Dermis microvascular lymphatic vessel endothelial cell (primary cell): ENCODE measurements at places on chromosomes 5 and 9.

DNA sequence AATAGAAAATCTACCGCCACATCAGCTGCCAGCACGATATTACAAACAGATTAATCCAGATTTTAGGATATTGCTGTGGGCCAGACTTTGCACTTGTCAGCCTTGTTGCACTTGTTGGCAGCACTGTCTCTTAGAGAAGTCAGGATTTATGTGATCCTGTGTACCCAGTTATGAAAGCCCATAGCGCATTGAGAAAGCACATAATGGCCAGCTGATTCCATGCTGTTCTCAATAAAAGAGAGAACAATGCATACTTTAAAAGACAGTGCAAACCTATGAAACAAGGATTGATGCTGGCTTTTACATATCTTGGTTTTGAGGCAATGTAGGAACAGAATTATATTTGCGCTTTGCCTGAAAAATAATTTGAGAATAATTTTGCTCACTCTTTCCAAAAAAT is 140.8 kb downstream of the CEP120 start:
- DNase-seq: no peak

DNA sequence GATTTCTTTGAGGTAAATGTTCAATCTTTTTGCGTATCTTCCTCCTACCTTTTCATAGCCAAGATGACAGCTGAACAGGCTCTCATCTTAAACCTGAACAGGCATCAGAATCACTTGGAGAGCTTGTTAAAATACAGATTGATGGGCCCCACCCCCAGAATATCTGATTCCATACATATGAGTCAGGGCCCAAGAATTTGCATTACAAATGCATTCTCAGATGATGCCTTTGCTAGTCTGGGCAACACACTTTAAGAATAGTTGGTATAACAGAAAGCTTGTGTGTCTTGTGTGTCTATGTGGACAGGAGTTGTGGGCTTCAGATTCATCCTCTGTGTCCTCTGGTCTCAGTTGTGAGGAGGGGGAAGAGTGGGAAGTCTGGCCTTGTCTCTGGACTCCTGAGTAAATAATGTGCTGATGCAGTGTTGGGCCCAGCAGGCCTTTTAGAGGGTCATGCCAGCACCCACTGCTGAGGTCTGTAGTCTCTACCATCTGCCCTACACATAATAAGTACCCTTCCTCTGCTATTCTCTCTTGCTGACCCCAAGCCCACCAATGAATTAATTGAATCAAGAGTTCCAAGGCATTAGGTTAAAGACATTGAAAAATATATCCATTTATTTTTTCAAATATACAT is 43.1 kb downstream of the PTCD2 start:
- no peak for DNase-seq

DNA sequence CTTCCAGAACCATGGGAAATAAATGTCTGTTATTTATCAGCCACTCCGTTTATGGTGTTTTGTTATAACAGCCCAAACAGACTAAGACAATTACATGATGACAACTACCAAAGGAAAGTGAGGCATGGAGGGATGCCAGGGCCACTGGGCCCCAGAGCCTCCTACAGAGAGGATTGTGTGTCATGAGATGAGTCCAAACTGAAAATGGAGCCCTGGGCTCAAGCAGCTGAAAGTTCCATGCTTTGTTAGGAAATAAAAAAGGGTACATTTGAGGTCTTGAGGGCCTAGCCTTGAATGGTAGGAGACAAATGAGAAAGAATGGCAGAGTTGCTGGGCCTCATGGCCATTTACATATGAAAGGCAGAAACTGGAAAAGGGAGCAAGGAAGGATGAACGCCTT is 586.5 kb downstream of the CETN3 start:
- DNase-seq: no peak

DNA sequence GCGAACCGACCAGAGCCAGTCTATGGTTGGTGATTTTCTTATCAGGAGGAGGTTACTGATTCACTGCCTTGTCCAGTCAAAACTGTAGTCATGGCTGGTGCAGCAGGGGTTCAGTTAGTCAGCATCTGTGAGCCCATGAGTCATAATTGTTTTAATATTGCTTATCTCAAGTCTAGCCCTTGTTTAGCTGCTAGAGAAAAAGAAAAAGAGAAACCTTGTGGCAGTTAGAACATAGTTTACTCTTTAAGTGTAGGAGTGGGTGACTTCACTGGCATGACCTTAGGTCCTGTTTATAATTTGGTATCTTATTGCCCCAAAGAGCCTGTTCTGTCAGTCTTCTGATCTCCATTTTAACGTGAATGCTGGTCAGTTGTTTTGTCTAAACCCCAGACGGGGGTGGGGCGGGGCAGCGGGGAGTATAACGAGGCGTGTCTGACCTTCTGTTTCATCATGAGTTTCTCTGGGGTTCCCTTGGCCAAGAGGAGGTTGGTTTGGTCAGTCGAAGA is 76.9 kb upstream of the NFIL3 start:
- no peak for DNase-seq

- DNase-seq: peak; percentile 12
These were observed 124.7 kb upstream of the TBC1D2 start for GRCh38 chr9:98380065-98380681.

GRCh38 chr5:53430618-53431252 is 49.7 kb upstream of the FST start:
- peak; percentile 72 for DNase-seq

- no peak for DNase-seq
These were observed 218.6 kb downstream of the PJA2 start for GRCh38 chr5:109191153-109191558.

- DNase-seq: no peak
These were observed 364.4 kb downstream of the DNAH5 start for GRCh38 chr5:13580058-13580457.

- no peak for DNase-seq
These were observed 18.1 kb upstream of the GPX3 start for GRCh38 chr5:151002250-151002649.

DNA sequence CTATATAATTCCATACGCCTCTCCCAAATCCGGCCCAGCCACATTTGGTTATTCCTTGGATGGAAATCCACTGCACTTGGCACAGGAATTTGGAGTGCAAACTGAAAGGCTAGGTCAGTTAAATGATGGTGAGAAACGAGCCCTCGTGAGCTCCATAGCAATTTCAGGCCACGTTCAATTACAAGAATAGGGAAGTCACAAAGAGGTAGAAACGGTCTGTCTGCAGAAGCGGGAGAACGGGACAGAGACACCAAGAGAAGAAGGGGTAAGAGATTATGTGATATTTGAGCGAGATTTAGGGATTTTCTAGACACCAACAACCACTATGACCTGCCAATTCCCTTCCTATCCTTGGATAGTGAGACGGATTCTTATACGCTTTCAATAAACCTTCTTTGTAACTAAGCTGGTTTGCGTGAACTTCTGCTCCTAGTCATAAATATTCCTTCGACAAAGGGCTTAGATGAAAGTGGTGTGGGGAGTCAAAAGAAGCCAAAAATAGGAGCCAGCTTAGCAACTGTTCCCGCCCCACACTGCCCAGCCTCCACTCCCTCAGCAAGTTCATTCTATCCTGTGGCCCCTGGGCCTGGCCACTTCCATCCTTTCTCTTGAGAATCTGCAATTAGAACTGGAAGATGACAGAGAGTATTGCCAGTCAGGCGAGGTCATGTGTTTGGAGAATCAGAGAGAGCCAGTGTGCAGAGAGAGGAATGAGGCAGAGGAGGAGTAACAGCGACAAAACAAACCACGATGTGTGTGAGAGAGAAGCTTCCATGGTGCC is 118.4 kb downstream of the ZNF608 start:
- no peak for DNase-seq

DNA sequence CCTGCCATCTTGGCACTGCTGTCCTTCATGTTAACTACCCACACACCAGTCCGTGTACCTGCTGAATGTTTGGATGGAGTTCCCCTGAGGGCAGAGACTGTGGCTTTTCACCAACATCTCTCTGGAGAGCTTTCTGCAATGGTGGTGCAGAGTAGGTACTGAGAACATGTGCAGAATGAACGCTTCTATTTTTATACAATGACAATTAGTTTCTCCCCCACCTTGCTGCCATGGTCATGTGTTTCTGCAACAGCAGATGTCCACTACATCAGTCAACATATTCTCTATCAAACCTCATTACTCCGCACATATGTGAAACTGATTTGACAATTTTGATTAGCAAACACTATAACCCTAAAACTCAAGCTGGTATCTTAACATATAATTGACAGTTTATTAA is 14.5 kb downstream of the PTCH1 start:
- DNase-seq: no peak

- DNase-seq: no peak
These were observed 313.8 kb downstream of the SLF1 start for GRCh38 chr5:94932259-94932658.

DNA sequence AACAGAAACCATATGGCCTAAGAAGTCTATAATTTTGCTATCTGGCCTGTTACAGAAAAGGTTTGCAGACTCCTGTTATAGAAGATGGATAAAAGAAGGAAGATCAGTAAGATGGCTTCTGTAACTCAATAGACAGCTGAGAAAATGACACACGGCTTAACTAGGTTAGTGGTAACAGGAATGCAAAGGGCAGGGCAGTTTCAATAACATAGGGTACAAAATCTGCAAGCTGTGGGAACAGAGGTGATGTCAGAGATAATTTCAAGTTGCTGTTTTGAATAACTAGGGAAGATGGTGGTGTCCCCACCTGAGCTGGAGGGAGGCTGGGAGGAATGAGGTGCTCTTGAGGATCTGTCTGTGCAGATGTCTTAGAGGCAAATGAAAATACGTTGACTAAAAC is 106.5 kb downstream of the GLIS3 start:
- DNase-seq: no peak

GRCh38 chr9:14146201-14146874 is 167.6 kb downstream of the NFIB start:
- DNase-seq: no peak

DNA sequence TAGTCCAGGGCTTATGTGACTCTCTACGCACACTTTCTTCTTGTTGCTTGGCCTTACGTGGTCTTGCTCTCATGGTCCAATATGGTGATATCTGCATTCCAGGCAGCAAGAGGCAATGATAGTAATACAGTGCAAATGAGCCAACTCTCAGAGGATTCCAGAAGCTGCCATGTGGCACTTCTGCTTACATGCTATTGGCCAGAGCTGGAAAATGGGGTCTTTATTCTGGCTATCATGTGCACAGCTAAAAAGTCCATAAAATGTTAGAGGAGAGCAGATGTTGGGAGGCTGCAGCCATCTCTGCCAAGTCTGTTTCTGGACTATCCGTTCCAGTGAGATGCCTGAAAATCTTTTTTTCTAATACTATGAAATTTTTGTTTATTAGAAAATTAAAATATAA is 2.9 kb upstream of the SEPTIN8 start:
- no peak for DNase-seq

- DNase-seq: no peak
These were observed 774.8 kb downstream of the BRINP1 start for GRCh38 chr9:118594428-118594827.

GRCh38 chr9:14926941-14927624 is 16.9 kb upstream of the FREM1 start:
- no peak for DNase-seq

DNA sequence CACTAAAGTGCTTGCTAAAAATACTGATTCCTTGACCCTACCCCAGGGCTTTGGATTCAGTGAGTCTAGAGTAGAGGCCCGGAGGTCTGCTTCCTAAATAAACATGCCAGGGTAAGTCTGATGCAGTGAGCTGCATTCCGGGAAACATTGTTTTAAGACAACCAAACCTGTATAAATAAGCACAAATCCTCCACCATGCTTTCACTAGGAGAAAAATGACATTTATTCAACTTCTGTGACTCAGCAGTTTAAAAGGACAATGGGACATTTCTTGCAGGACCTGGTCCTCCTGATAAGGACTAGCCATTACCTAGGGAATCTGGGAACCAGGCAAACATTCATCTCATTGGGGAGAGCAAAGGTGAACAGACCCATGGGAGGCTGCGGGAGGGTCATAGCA is 335.3 kb downstream of the MLLT3 start:
- DNase-seq: no peak

- DNase-seq: no peak
These were observed 10.3 kb upstream of the NME5 start for GRCh38 chr5:138149530-138149929.

GRCh38 chr9:108021096-108021710 is 531.6 kb upstream of the KLF4 start:
- DNase-seq: no peak

DNA sequence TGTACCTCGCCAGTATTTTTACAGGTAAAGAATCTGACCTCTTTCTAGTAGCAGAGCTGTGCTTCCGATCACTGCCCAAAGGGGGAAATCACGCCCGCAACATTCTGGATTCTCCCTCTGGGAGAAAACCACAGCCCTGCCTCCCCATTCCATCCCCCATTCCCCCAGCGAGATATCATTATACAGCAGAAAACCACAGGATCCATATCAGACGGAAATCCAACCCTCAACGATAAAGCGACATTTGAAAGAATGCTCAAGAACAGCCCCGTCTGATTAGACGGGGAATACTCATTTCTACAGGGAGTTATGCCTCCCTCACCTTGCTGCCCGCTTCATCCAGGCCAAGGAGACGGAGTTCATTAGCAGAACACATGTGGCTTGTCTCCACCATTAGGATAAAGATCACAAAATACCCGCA is 172.8 kb downstream of the COL23A1 start:
- no peak for DNase-seq

- no peak for DNase-seq
These were observed 970.2 kb upstream of the COX7C start for GRCh38 chr5:85647349-85648127.

GRCh38 chr5:64939772-64940510 is 171.2 kb downstream of the CWC27 start:
- no peak for DNase-seq
